CD4-positive, alpha-beta T cell (primary cell): ENCODE measurements at places on chromosomes 7 and 10.

- DNase-seq: no peak
Observed at GRCh38 chr7:101634196-101634717, 5.2 kb upstream of the MYL10 start.

DNA sequence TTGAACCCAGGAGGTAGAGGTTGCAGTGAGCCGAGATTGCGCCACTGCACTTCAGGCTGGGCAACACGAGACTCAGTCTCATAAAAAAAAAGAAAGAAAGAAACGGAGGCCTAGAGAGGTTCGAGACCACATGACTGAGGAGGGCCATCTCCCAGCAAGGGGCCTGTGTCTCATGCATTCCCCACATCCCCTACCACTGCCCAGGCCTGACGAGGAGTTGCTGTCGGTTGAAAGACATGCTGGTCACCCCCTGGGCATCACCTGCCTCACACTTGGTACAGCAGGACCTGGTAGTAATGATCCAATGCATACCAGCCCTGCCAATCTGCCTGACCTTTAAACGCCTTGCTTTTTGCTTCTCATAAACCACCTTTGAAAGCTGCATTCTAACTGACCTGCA lies 85.9 kb downstream of the DLG5 start:
- no peak for DNase-seq

- DNase-seq: no peak
Observed at GRCh38 chr7:1431634-1432380, 27.5 kb downstream of the MICALL2 start.

DNA sequence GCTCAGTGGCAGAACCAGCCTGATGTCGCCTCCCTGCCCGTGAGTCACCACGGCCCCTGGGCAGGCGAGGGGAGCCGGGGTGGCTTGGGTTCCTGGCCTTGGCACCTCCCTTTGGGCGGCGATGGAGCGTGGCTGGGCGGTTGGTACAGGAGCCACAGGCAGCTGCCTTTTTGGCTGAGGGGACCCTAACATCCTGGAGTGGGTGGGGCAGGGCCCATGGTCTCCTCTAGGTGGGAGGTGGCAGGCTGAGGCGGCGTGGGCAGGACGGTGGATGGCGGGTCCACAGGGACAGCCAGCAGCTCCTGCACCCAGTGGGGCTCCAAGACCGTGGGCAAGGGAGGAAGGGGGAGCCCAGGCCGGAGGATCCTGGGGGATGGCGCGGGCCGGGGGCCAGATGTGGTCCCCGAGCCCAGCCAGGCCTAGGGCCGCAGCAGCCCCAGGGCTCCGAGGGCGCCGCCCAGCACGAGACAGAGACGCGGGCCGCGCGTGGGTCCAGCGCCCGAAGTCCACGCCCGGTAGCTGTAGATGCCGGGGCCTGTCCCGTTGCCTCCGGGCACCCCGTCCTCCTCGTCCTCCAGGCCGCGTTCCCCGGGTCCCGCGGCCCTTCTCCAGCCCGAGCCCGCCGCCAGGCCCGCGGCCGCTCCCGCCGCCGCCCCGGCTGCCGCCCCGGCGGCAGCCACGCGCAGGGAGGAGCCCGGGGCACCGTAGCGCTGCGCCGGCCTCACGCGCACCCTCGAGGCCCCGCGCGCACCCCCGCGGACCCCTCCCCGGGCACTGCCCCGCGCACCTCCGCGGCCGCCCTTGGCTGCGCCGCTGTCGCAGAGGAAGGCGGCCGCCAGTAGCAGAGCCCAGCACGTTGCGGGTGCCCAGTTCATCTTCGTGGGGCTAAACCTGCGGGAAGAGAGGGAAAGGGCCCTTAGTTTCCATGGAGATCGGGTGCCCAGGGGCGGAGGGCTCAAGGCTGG lies 1.3 kb downstream of the SPRN start:
- no peak for DNase-seq

GRCh38 chr7:110929480-110930249 lies 161.3 kb upstream of the LRRN3 start:
- no peak for DNase-seq

- no peak for DNase-seq
Observed at GRCh38 chr10:98019784-98020183, 10.6 kb downstream of the CRTAC1 start.

GRCh38 chr7:142542942-142543341 lies 206.3 kb upstream of the PRSS1 start:
- no peak for DNase-seq

- no peak for DNase-seq
Observed at GRCh38 chr10:77105761-77106221, 531.8 kb downstream of the KCNMA1 start.

- no peak for DNase-seq
Observed at GRCh38 chr7:50982626-50983025, 199.9 kb upstream of the GRB10 start.

DNA sequence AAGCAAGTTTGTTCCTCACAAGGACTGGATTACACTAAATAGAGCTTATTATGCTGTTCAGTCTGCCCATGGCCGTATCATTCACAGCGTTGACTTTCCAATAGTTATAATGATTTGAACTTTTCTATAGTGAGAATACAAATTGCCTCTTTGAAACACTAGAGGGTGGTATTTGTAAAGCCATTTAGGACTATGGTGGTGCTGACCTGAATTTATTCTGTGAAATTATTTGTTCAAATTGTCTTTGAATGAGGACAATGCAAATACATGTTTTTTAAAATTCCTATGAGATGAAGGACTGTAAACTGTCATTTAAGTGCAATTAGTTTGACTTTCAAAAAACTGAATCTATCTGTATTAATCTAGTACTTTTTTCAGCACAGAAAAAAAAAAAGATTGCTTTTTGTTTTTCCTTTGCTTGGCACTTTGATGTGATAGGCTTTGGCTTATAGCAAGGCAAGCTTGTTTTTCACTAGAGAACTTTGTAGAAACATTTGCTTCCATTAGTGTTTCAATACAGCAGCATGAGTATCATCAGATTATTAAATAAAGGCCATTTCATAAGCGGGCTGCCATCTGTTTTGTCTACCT lies 122.7 kb upstream of the TMEM229A start:
- no peak for DNase-seq

GRCh38 chr10:84135836-84136235 lies 3.5 kb upstream of the GHITM start:
- DNase-seq: no peak

DNA sequence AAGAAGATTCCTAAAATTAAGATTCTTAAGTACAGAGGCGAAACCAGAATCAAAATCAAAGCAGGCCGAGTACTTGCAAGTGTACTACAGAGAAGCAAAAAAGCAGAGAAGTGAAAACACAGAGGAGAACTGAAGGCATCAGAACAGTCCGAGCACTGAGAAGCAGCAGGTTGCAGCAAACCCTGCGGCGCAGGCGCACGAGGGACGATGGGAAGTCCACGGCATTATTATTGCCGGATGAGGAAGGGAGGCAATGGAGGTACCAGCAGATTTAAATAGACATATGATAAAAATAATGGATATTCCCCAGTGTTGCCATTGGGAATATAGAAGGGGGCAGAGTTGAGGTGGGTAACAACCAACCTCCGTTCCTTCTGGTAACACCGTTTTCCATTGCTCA lies 7.2 kb upstream of the SPAM1 start:
- no peak for DNase-seq

GRCh38 chr10:72690071-72690755 lies 1.7 kb upstream of the MCU start:
- no peak for DNase-seq

GRCh38 chr7:86900886-86901285 lies 158.6 kb downstream of the ELAPOR2 start:
- DNase-seq: no peak

- DNase-seq: no peak
Observed at GRCh38 chr7:41955451-41955850, 252.6 kb upstream of the INHBA start.

DNA sequence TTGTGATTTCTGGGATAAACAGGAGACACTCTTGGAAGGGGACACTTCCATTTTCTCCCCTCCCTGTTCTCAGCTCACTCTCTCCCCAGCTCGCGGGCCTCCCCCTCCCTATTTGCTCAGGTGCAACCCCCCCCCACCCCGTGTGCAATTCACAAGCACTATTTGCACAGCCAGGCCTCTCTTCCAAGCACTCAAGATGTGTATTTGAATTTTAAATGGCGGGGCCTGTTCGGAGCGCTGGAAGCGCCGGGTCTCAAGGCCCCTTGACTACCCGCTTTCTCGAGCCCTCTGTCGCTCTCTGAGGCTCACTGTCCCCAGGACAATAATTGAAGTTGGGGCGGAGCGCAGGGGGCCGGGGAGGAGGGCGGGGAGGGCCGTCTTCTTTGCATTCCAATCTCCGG lies 7.8 kb downstream of the SHH start:
- no peak for DNase-seq

DNA sequence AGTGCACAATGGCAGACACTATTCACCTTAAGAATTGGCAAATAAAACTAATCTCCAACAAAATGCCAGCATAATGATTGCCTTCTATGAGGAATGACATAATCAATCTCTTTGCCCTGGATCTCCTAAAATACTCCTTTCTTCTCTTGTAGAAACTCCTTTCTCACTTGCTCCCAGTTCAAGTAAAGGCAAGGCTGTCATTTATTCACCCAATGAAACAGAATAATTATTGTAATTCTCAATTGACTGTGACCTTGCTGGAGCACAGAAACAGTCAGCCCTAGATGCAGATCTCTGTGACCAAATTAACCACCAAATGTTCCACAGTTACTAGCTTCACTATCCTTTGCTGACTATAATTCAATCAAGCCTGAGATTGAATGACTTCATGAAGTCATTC lies 99.3 kb downstream of the SEMA3C start:
- no peak for DNase-seq

DNA sequence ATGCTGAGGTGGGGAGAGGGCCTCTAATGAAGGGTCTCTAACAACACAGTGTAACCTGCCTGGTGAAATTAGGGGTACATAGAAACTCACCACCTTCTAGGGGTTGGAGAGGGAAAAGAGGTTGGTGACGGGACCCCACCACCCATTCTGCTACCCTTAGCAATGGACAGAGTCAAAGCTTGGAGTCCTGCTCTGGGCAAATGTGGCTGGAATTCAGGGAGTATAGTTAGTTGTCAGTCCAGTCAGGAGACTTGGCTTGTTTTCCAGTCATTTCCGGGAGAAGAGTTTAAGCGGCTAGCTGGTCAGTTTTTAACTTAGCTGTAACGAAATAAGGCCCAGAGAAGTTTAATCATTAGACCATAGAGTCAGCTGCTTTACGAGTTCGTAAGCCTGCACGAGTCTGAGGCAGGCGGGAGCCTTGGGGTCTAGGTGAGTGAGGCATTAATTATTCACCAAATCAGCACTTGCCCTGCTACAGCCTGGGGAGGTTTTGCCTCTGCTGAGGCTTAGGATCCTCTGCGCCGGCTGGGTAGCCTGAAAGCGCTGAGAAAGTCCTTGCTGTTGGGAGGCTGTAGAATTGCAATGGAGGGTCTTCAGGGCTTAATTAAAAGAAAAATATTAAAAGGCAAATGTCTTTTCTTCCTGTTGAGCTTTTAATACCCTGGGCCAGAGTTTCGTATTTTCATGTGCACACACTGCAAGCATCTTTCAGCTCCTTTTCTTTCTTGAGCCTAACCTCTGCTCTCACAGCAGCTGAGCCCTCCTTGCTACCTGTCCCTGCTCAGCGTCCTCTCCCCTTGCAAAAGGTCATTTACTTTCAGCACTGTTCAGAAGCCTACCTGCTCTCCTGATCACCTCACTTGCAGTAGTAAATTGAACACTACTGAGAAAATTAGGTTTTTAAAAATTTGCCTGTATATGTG lies 1.5 kb upstream of the LAMB1 start:
- no peak for DNase-seq

DNA sequence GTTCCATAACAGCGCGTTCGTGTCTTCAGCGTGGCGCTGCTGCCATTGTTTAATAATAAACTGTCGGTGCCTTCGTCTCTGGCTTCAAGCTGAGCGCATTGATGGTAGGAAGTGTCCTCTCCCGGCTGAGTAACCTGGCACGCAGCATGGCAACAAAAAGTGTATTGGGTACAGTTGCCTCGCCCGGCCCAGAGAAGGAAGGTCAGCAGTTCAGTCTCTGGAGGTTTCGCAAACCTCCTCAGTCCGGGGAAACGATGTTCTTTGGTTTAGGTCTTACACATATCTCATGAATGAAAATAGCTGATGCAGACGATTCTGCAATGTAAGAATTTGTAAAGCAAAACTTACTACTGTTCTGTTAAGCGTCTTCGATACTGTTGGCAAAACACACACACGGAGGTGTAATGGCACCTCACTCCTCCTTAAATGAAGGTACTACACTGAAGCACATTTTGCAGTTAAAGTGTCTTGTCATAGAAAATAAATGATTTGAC lies 739 bp upstream of the CCDC186 start:
- DNase-seq: no peak

DNA sequence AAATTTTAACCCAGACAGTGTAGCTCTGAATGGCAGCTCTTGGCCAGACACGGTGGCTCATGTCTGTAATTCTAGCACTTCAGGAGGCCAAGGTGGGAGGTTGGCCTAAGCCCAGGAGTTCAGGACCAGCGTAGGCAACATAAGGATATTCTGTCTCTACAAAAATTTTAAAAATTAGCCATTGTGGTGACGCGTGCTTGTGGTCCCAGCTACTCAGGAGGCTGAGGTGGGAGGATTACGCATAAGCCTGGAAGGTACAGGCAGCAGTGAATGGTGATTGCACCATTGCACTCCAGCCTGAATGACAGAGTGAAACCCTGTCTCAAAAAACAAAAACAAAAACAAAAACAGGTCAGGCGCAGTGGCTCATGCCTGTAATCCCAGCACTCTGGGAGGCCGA lies 50.0 kb downstream of the SUFU start:
- no peak for DNase-seq

DNA sequence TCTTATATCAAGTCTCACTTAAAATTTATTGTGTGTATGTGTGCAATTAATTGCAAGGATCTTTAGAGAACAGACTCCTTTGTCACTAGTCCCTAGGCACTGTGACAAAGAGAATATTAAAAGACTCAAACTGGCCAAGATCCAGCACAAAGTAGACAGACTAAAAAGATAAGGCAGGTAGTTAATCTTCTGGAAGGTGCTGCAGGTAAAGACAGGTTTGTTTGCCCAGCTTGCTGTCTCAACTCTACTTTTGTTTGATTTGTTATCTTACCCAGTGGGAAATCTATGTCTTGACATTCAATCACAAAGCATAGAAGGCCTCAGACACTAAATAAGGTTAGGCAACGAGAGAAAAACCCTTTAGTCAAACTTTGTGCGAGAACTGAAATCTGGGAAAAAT lies 807.9 kb upstream of the LRRN3 start:
- DNase-seq: no peak

DNA sequence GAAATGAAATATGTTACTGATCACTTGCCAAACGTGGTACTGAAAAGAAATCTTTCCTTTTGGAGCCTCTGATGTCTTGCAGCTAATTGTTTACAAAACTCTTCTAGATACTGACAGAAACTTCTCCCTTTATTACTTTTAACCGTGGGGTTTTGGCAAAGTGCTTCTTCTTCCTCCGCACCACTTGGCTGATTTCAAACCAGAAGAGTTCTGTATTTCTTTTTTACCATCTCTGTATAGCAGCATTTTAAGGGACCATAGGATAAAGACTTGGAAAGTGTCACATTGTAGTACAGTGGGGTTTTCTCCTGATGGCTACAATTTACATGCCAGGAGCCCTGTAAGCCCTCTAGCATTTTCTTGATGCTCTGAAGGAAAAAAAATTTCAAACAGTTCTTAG lies 21.9 kb upstream of the CREB5 start:
- no peak for DNase-seq

GRCh38 chr7:140242057-140243031 lies 65.6 kb upstream of the KDM7A start:
- peak; percentile 35 for DNase-seq
